Glutamatergic neuron (in vitro differentiated cells): ENCODE measurements at places on chromosomes 13 and 19. TPM values are rescaled to one million over a fixed set of nuclear protein-coding genes. Genes with fewer than 3 reads are reported as not detected.

The CGB1 gene
- total RNA-seq: not detected

The DIRAS1 gene
- 47.1 TPM for total RNA-seq

The PSG3 gene
- total RNA-seq: not detected

The ZNF888 gene
- total RNA-seq: 3.8 TPM
